RWPE2 (cell line): ENCODE measurements at places on chromosomes 7 and 10.

GRCh38 chr7:41880107-41880506 is 177.2 kb upstream of the INHBA start:
- no peak overlapping the region for H3K4me3 ChIP-seq
- H3K27ac ChIP-seq = no peak overlapping the region
- no peak for DNase-seq

DNA sequence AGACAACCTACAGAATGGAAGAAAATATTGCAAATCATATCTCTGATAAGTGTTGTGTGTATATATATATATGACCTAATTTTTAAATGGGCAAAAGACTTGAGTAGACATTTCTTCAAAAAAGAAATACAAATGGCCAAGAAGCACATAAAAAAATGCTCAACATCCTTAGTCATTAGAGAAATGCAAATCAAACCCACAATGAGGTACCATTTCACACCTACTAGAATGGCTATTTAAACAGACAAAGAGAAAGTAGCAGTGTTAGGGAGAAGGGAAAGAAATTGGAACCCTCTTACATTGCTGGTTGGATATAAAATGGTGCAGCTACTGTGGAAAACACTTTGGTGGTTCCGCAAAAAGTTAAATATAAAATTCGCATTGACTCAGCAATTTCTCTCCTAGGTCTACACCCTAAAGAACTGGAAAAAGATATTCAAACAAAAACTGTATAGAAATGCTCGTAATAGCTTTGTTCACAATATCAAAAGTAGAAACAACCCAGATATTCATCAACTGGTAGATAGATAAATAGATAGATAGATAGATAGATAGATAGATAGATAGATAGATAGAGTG is 16.3 kb downstream of the ACSL5 start:
- no peaks in the 10 kb centered on the region for H3K27me3 ChIP-seq
- no peaks in the 10 kb centered on the region for H3K36me3 ChIP-seq
- peaks cover 9% of the 10 kb centered on the region for H3K4me1 ChIP-seq
- H3K27ac ChIP-seq = no peak overlapping the region
- H3K4me3 ChIP-seq = no peak overlapping the region

- H3K27ac ChIP-seq = no peak overlapping the region
- no peak for DNase-seq
- H3K4me3 ChIP-seq = no peak overlapping the region
- H3K4me1 ChIP-seq = no peaks in the 10 kb centered on the region
Measured at GRCh38 chr7:9023675-9024294, 590.4 kb downstream of the NXPH1 start.

- H3K27ac ChIP-seq = no peak overlapping the region
- H3K4me1 ChIP-seq = no peaks in the 10 kb centered on the region
- H3K4me3 ChIP-seq = no peak overlapping the region
- no peaks in the 10 kb centered on the region for H3K27me3 ChIP-seq
- DNase-seq = no peak
Measured at GRCh38 chr7:139582671-139583155, 59.2 kb downstream of the CLEC2L start.

DNA sequence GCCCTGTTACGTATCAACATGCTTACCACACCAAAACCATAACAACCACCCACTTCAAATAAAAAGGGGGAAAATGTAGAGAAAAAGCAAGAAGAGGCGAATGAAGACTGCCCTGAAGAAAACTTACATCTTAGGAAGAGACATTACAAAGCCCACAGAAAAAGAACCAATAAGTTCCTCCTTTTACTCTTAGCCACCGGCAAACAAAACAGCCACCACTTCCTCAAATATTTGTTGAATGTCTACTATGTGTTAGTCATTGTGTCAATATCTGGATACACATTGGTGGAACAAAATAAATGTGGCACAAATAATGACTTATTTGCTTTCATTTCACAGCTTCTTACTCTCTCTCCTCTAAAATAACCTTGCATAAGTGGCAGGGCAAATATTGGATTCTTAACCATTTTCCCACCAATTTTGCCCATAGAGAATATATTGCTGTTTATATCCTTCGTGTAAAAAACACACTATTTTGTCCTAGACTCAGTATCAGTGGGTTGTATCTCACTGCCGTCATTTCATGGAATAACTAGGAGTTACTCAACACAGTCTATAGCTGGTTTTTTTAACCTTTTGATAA is 106.8 kb downstream of the ANK3 start:
- H3K27me3 ChIP-seq = no peaks in the 10 kb centered on the region
- peaks cover 29% of the 10 kb centered on the region for H3K4me1 ChIP-seq
- H3K36me3 ChIP-seq = no peaks in the 10 kb centered on the region
- DNase-seq = no peak
- H3K27ac ChIP-seq = peak overlapping the region; percentile 77

GRCh38 chr7:130419658-130420057 is 21.2 kb downstream of the CEP41 start:
- H3K4me1 ChIP-seq = peaks cover 41% of the 10 kb centered on the region
- H3K36me3 ChIP-seq = no peaks in the 10 kb centered on the region; the same call in 1 of the 2 replicates
- H3K4me3 ChIP-seq = no peak overlapping the region
- no peaks in the 10 kb centered on the region for H3K27me3 ChIP-seq

- DNase-seq = no peak
- H3K36me3 ChIP-seq = no peaks in the 10 kb centered on the region
- no peaks in the 10 kb centered on the region for H3K4me1 ChIP-seq
- H3K27me3 ChIP-seq = no peaks in the 10 kb centered on the region
- no peak overlapping the region for H3K27ac ChIP-seq
Measured at GRCh38 chr7:81753392-81753791, 16.5 kb downstream of the HGF start.
